ENCODE measurements at places on chromosomes 2 and 18.

GRCh38 chr2:196337208-196337953 lies 166.0 kb upstream of the STK17B start:
- no peak for DNase-seq

DNA sequence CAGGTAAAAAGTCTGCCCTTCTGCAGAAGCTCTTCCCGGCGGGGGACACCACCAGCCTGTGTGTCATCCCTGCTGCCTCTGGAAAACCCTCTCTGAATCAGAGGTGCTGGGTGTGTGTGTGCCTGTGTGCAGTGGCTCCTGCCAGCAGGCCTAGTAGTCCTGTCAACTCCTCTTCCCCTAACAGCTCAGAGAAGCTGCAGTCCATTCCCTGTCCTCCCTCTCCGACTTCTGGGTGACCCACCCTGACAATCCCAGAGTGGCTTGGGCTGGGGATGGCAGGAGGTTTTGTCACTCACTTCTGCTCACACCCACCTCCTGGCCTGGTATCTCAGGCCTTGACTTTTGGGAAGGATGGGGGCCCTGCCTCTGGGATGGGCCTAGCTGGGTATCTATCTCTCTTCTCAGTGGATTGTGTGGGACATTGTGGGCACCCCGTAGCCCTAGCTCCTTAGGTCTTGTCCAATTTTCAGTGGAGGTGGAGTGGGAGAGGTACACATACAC lies 2.3 kb downstream of the WNT10A start:
- DNase-seq: no peak

- no peak for DNase-seq
These were observed 401.2 kb upstream of the SOX11 start for GRCh38 chr2:5290900-5291546.

GRCh38 chr18:58666176-58666575 lies 5.1 kb upstream of the MALT1 start:
- no peak for DNase-seq
